ENCODE measurements at places on chromosomes 6 and 20. TPM values are rescaled to one million over a fixed set of nuclear protein-coding genes. Genes with fewer than 3 reads are reported as not detected.

ID1 gene
- total RNA-seq = 670 TPM

- no peak for DNase-seq
Measured at GRCh38 chr6:16854986-16855385, 93.7 kb upstream of the ATXN1 start.

GRCh38 chr6:100281471-100281901, 183.2 kb downstream of the SIM1 start:
- DNase-seq = no peak

- no peak for DNase-seq
Measured at GRCh38 chr6:107601406-107601805, 111.5 kb downstream of the SOBP start.

- no peak for DNase-seq
Measured at GRCh38 chr6:10578723-10579122, 57.6 kb downstream of the GCNT2 start.

CCM2L gene
- total RNA-seq = 1.9 TPM

GRCh38 chr6:147262946-147263345, 58.7 kb downstream of the STXBP5 start:
- no peak for DNase-seq

FAM209B gene
- total RNA-seq = not detected

DNA sequence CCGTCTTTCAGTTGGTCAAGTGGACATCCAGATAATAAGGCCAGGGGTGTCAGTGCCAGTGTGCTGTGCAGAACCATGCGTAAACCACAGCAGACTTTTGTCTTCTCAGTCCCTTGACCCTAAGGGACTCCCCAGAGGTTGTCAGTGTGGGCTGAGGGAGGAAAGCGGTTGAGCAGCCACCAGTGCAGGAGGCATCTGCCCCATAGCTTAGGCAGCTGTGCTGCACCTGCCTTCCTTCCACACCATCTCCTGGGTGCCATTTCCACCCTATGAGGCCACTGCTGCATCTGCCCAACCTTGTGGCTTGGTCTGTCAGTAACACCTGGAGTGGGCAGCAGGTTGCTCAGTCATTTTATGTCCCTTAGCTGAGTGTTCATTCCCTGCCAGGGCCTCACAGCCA, 26.0 kb downstream of the PRPF6 start:
- DNase-seq = no peak

DNA sequence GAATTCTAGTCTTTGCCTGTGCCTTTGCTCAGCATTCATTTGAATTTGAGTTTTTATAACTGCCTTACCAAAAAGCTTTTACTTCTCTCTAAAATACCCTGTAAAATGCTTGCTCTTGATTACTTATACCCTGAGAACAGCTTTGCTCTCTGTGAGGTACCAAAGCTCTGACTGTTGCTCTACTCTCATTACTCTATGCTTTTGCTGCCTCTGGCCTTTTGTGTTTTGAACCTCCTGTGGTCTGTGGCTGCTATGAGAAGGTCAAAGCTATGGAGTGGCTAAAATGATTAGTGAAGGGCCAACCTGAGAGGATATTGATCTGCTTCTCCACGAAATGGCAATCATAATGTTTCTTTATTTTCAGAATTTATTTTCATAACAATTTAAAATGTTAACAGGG, 375.6 kb upstream of the IMPG1 start:
- DNase-seq = no peak

OR2B6 gene
- not detected for total RNA-seq

ZNF184 gene
- 4.9 TPM for total RNA-seq

- no peak for DNase-seq
Measured at GRCh38 chr6:27672113-27672799, 199.4 kb upstream of the ZNF184 start.

- no peak for DNase-seq
Measured at GRCh38 chr20:61770113-61770585, 295.5 kb downstream of the TAF4 start.

DNA sequence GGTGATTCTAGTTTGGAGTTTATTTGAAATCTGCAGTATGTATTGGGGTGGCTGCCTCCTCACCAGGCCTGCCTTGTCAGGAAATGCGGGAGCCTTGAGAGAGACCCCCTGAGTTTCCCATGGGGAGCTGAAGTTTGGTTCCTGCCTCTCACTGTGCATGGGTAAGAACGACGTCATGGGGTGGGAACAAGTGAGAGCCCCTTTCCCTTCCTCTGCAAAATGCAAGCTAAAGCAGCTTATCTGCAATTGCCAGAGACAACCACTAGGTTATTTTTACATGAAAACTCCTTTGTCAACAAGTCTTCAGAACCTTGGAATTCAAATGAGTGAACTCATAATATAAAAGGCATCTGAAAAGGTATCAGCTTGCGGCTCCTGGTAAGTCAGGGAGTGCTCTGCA, 58.4 kb downstream of the TMEM170B start:
- DNase-seq = no peak

- no peak for DNase-seq
Measured at GRCh38 chr20:44805979-44806620, 4.2 kb downstream of the RIMS4 start.

DNA sequence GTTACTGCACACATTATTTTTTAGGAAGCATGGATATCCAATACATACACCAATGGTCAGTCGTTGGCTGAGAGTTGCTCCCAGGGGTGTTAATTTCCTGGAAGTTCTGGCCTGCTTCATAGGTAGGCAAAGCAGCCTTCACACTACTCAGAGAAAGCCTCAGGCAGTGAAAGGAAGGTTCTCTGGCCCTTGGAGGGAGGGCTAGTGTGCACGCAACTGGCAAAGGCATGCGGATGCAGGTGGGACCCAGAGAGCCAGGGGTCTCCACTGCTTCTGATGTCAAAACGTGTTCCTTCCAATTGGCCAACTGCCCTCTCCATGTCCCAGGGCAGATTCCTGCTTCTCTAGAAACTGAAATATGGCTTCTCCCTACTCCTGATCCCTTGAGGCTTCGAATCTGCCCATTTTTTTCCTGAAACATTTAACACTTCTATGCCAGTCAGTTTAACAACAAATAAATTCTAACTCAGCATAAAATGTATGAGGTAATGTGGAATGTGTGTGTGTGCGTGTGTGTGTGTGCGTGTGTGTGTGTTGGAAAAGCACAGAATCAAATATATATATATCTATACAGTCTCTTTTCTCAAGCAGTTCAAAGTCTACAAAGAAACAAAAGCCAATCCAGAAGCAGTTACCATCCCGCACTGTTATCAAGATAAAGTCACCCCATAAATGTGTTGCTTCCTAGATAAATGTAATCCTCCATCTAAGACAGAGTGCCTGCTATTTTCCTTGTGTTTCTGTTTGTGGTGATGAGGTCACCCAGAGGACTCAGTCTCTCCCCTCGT, 94.0 kb upstream of the HIVEP1 start:
- DNase-seq = no peak

STMND1 gene
- total RNA-seq = not detected

Data from esophagus squamous epithelium (tissue), 5 donors.